ENCODE measurements at places on chromosomes 7 and 10. TPM values are rescaled to one million over a fixed set of nuclear protein-coding genes. Genes with fewer than 3 reads are reported as not detected.

DNA sequence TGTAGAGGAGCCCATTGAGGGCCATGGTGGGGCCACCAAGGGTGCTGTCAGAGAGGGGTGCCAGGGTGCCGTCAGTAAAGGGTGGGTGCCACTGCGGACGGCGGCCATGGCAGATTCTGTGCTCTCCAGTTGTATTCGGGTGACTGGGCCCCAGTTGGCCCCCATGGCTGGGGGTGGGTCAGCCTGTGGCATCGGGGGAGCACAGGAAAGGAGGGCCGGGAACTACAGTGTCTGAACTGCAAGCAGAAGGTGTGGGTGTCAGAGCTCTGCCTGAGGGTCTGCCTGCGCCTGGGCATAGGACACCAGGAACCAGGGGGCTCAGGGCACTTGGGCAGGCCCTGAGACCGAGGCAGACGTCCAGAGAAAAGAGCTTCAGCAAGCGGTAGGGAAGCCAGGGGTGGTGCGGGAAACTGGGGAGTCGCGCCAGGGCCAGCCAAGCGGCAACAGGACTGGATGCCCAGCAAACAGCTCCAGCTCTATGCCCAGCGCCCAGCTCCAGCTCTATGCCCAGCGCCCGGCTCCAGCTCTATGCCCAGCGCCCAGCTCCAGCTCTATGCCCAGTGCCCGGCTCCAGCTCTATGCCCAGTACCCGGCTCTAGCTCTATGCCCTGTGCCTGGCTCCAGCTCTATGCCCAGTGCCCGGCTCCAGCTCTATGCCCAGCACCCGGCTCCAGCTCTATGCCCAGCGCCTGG lies 502.3 kb upstream of the FOXK1 start:
- peak; percentile 23 for DNase-seq

DNA sequence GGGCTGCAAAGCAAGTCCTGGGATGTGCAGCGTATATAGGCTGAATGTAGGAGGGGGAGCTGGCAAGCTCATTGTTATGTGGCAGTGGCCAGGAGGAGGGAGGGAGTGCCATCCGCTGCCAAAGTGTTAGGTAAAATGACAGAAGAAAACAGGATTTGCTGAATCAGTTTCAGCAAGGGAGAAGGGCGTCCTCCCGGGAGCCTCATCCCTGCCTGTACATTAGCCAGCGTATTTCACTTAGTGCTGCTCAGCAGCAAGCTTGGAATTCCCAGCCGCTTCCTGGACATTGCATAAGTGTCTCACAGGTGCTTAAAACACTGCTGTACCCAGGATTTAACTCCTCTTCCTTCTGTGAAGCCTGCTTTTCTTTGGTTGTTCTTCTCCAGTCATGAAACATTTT lies 2.5 kb downstream of the NIPSNAP2 start:
- no peak for DNase-seq

- no peak for DNase-seq
Observed at GRCh38 chr10:45553155-45553554, 119.4 kb downstream of the ZFAND4 start.

- peak; percentile 2 for DNase-seq
Observed at GRCh38 chr7:30874656-30875302, 36.9 kb upstream of the AQP1 start.

DNA sequence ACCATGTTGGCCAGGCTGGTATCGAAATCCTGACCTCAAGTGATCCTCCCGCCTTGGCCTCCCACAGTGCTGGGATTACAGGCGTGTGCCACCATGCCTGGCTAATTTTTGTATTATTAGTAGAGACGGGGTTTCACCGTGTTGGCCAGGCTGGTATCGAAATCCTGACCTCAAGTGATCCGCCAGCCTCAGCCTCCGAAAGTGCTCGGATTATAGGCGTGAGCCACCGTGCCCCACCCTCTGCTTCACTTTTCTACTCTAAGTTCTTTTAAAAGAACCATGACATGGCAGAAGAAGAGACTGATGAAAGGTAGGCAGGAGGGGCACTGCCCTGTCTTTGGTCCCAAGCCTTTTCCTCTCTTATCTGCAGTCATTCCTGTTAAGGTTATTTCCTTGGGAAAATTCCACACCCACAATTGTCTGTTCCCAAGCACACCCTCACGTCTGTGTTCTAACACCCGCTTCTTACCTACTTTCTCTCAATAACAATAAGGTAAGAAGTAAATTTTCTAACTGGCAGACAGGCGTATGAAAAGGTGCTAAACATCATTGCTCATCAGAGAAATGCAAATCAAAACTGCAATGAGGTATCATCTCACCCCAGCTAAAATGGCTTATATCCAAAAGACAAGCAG lies 291.7 kb downstream of the DPP6 start:
- no peak for DNase-seq

Gene ITGA8
- 3.7 TPM for total RNA-seq

Gene CCDC136
- 6.5 TPM for total RNA-seq

Gene CREB5
- total RNA-seq = 10.8 TPM

Measured in right cardiac atrium (tissue), 5 donors.